ENCODE measurements at places on chromosomes 6 and 20. TPM values are rescaled to one million over a fixed set of nuclear protein-coding genes. Genes with fewer than 3 reads are reported as not detected.

The CYB5R4 gene
- total RNA-seq: 30.5 TPM

The LY6G6D gene
- total RNA-seq: not detected

The METTL24 gene
- not detected for total RNA-seq

The PAX1 gene
- total RNA-seq: not detected

The NKAIN4 gene
- not detected for total RNA-seq

The DLK2 gene
- total RNA-seq: 3.0 TPM

The DUSP15 gene
- total RNA-seq: 2.5 TPM

The CTSZ gene
- 228 TPM for total RNA-seq

The PSORS1C1 gene
- total RNA-seq: 3.4 TPM

The OR2B6 gene
- not detected for total RNA-seq

The PI16 gene
- not detected for total RNA-seq

The CD24 gene
- 26.9 TPM for total RNA-seq

The CEP85L gene
- total RNA-seq: 5.0 TPM

The KHDC1L gene
- not detected for total RNA-seq

The ZNF165 gene
- 0.09 TPM for total RNA-seq

The PHF3 gene
- 41.9 TPM for total RNA-seq

The WFDC6 gene
- not detected for total RNA-seq

The MYLIP gene
- total RNA-seq: 2.4 TPM

The RALY gene
- total RNA-seq: 147 TPM

The PXT1 gene
- total RNA-seq: not detected

The SLC22A16 gene
- not detected for total RNA-seq

The DACT2 gene
- not detected for total RNA-seq

The SLC32A1 gene
- total RNA-seq: not detected

The DCDC2 gene
- total RNA-seq: 0.62 TPM

The HLA-DPA1 gene
- total RNA-seq: 0.34 TPM

The CCM2L gene
- total RNA-seq: not detected

The BPIFB4 gene
- total RNA-seq: not detected

The TRMT6 gene
- total RNA-seq: 28.8 TPM

The MOG gene
- not detected for total RNA-seq

The CALHM6 gene
- total RNA-seq: not detected

The LSM14B gene
- total RNA-seq: 45.6 TPM

Measured in A172 (cell line).